Stimulated activated CD8-positive, alpha-beta memory T cell treated with anti-CD3 and anti-CD28 coated beads, Interleukin-7, amount 100 ng/mL, for 4 hours (primary cell): ENCODE measurements at places on chromosomes 1 and 21.

- no peak for DNase-seq
Measured at GRCh38 chr1:43129426-43129825, 42.7 kb downstream of the EBNA1BP2 start.

GRCh38 chr1:222790520-222790919 lies 24.3 kb upstream of the DISP1 start:
- no peak for DNase-seq

DNA sequence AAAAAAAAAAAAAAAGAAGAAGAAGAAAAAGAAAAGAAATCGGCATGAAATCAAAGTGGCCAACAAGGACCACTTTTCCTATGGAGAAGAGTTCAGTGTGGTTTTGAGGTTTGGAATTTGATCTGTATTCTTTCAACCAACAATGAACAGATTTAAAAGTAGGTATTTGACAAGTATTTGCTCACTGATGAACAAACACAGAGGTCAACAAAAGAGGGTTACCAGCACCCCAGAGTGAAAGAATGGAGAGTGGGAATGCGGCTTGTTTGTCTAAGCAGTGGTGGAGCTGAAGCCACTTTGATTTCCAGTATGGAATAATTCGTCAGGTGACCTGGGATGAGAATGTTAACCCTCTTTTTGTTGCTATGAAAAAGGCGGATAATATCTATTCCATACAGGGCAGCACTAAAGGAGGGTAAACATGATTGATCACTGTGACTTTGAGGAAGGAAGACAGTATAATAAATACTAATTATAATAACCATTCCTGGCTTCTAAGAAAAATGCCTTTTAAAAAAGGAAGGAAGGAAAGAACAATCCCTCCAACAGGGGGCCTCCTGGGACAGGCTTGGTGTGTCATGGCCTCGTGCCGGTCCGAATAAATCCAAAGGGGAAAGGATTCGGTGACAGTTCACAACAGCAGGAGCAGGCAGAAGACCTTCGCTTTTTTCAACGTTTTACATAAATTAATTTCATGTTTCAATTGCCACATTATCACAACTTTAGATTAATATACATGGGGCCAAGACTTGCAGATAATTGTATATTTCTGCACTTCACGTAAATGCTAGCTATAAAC lies 37.2 kb upstream of the SIM2 start:
- no peak for DNase-seq

DNA sequence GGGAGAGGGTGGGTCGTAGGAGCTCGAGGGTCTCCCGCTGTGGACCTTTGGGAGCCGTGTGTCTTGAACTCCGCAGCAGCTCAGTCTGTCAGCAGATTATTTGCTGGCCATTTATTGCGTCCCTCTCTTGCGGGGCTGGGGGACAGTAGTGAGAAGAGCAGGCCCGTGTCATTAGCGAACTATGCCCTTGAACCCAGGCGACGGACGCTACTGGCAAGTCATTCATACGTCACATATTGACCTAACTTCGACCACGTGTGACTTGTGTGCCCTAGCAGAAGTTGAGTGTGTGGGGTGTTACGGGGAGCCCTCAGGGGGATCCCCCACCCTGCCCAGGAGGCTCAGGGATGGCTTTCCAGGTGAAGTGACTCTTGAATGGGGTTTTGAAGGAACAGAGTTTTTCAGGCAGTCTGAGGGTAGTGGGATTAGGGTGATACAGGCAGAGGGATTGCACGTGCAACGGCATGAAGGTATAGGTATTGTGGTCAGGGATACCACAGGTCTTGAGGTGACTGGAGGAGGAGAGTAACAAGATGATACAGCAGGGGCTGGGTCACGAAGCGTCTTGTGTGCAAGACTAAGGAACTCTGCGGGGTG lies 13.0 kb downstream of the RCC1 start:
- DNase-seq, result no peak

DNA sequence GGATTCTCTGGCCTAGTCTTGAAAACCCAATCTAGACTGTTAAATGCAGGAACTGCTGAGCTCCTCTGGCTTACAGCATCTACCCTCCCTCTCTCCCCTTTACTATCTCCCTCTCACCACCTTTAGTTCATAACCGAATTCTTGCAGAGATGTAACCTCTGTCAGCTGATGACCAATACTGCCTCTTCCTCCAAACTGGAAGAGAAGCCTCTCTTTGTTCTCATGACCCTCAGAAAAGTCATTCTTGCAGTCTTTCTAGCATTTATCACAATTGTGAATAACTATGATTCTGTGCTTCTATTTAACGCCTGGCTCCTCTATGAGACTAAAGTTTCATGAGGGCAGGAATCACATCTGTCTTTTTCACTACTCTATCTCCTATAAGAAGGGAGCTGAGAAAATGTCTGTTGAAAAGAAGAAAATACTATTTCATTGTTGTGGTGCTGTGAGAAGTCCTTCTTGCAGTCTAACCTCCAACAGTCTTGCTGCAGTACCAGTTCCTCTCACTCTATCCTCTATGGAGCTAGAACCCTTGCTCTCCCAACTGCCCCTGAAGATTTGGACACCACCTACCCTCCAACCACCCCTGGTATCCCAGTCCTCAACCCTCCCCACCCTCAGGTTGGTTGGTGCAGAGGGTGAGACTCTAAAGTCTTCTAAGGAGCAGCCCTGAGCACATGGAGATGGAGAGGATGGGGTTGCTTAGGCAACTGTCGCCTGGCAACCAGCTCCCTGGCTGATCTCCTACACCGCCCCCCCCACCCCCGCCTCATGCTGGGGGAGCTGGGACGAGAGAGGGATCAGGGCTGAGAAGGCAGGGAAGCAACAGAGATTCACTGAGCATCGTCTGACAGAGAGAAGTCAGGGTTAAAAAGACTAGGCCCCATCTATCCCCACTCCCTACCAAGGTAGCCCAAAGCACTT lies 13.9 kb downstream of the MEF2D start:
- DNase-seq, result no peak

- DNase-seq, result no peak
Measured at GRCh38 chr1:186420311-186420710, 40.6 kb downstream of the PDC start.

DNA sequence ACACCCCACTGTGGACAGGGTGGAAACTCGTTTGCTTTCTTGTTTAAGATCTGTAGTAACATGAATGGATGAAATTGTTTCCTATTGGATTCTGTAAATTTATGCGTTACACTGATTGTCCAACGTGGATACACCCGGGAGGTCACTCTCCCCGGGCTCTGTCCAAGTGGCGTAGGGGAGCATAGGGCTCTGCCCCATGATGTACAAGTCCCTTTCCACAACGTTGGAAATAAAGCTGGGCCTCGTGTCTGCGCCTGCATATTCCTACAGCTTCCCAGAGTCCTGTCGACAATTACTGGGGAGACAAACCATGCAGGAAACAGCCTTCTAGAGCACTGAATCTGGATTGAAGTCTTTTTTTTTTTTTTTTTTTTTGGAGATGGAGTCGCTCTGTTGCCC lies 1.4 kb downstream of the RCC1 start:
- DNase-seq, result no peak

GRCh38 chr1:36467700-36468455 lies 3.7 kb upstream of the MRPS15 start:
- no peak for DNase-seq
